Cerebellar cortex (tissue), 1 donor: ENCODE measurements at places on chromosomes 2 and 18.

DNA sequence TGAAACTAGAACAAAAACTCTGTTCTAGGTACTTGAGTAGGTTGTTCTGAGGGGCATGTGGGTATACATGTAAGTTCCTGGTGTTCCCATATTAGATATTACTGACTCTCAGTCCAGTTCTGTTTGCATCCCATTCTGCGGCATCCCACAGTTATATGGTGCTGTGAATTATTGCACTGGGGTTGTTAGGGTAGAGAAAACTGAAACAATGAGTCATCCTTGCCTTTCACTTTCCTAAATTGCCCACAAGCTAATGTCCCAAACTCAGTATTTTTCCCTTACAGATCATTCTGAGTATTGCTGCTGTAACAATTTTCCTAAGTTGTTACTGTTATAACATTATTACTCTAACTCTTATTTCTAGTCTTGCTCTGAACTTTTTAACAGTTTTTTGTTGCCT is 3.0 kb downstream of the WDR75 start:
- DNase-seq = no peak

- DNase-seq = no peak
These were observed 31.5 kb downstream of the SIX3 start for GRCh38 chr2:44972771-44973535.

- DNase-seq = no peak
These were observed 50.2 kb upstream of the PAIP2B start for GRCh38 chr2:71277147-71277475.

DNA sequence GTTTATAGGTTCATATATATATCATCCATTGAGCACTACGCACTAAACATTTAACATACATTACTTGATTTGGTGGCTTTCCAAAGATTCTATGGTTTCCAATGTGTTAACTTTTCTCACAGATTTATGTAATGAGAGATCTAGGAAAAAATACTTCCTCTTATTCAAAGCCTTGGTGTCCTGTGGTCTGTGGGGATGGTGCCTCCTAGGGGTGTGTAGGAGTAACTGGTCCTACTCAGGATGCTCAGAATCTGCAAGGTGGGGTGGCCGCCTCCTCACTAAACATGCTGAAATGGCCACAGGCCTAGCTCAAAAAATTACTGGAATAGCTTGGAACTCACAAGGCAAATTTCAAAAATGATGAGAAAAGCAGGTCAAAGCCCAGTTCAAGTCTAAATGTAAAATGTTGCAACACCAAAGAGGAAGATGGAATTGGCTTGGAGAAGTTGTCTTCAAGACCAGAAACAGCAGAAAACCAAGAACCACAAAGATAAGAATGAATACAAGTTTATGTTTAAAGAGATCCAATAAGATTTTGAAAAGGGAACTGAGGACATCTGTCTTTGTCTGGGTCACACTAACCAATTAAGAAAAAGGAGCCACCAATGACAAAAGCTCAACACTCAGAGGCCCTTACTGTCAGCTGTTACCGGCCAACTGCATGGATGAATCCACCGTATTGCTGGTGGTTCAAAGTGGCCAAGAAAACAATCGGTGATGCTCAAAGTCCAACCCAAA is 11.5 kb downstream of the GPR55 start:
- DNase-seq = peak; percentile 41

DNA sequence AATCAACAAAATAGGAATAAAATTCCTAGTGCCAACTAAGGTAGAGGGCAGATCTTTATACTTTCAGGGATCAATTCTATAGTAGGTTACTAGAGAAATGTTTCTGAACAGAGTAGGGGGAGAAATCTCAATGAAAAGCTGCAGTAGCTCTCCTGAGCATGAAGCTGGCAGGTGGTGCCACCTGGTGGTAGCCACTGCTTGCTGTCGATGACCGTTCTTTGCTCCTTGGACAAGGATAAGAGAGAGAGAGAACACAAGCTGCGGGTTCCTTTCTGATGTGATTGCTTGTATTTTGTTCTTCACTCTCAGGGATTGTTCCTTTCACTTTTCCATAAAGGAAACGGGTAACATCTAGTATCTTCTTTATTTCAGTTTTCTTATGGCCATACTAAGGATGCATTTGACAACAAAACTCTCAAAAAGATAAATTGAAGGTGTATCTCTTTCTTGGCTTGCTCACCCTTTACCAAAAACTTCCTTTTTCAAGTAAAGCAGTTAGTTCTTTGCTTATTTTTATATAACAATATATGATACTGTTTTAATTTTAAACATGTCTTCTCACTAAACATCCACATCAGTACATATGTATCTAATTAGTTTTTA is 18.6 kb upstream of the MRPL19 start:
- DNase-seq = peak; percentile 86

- DNase-seq = no peak
These were observed 386.8 kb upstream of the NETO1 start for GRCh38 chr18:73254564-73254963.

DNA sequence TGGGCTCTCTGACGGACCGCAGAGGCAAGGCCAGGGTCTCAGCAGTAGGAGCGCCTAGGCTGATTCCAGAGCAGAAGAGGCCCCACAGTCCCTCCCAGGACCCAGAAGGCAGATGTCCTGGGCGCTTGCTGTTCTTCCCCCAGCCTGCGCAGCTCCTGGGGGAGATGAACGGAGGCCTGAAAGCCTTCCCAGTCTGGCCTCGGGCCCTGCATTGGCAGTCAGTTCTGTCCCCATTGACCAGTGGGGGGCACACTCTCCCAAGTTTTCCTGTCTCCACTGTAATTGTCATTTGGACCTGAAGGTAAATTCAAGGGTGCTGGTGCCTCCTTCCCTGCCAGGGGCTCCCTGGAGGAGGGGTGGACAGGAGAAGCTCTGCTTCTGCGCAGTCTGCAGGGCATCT is 345.7 kb downstream of the CYP26B1 start:
- DNase-seq = peak; percentile 80

- no peak for DNase-seq
These were observed 81.1 kb downstream of the TRABD2A start for GRCh38 chr2:84799772-84800171.

DNA sequence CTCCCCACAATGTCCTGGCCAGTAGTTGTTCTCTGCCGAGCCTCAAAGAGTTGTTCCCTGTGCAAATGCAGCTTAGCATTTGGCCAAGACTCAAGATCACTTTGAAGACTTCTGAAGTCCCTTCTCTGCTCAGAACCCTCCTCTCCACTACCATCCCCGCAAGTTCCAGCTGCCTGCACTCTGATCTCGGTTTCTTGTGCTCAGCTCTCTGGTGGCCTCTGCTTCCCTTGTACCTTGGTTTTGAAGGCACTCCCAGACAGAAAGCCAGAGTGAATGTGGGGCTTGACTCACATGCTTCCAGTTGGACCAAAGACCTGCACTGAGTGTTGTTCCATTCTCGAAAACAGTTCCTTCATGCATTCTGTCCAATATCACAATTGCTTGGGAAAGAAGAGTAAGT is 28.6 kb downstream of the CRACDL start:
- DNase-seq = no peak

DNA sequence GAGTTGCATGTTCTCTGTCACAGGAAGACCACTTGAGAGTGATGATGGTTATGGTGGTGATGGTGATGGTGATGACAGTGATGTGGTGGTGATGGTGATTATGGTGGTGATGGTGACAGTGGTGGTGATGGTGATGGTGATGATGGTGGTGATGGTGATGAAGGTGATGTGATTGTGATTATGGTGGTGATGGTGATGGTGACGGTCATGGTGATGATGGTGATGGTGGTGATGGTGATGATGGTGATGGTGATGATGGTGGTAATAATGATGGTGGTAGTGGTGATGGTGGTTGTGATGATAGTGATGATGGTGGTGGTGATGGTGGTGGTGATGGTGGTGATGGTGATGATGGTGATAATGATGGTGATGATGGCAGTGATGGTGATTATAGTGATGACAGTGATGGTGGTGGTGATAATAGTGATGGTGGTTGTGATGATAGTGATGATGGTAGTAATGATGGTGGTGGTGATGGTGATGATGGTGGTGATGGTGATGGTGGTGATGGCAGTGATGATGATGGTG is 93.7 kb downstream of the ASB1 start:
- DNase-seq = no peak

GRCh38 chr18:25187521-25188192 is 164.3 kb downstream of the ZNF521 start:
- DNase-seq = peak; percentile 87

- DNase-seq = no peak
These were observed 28.7 kb downstream of the MYT1L start for GRCh38 chr2:2302359-2302758.

GRCh38 chr18:50203801-50204604 is 9.1 kb upstream of the MYO5B start:
- DNase-seq = peak; percentile 71

GRCh38 chr2:64462940-64463700 is 9.2 kb downstream of the LGALSL start:
- no peak for DNase-seq

DNA sequence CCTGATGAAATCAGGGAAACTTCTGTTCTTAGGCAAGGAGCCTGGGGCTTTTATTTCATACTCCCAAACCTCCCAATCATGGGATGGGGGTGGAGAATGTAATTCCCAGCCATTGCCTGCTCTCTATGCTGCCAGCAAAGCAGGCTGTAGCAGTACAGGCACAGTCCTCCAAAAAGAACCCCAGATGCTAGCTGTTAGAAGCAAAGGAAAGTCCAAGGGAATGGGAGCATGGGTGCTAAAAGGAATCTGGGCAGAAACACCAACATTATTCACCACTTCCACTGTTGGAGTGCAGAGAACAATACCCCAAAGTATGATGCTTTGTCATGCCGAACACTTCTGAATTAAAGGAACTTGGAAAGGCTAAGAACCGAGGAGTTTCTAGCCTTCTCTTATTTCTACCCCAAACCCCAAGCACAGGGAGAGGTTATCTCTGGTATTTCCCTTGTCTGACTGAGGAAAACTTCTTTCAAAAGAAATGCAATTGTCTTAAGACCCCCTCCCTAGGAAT is 24.7 kb downstream of the MDH1 start:
- DNase-seq = no peak

- peak; percentile 73 for DNase-seq
These were observed 96.7 kb downstream of the GAREM1 start for GRCh38 chr18:32373995-32374394.

- peak; percentile 44 for DNase-seq
These were observed 35.8 kb upstream of the AFF3 start for GRCh38 chr2:100178085-100178788.

DNA sequence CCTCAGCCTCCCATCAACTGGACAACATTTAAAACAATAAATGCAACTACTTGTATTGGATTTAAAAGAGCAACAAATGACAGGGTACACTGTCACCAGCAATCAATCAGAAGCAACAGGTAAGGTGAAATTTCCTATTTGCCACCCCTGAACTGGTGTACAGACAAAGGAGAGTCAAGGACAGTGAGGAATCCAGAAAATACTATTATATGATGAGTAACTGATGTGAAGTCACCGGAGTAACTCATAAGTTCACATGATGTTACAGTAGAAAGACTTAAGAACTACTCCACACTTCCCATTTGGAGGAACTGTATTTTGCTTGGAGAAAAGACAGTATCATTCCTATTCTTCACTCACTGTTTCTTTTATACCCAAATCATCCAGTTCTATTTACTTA is 4.1 kb upstream of the STAT1 start:
- no peak for DNase-seq

DNA sequence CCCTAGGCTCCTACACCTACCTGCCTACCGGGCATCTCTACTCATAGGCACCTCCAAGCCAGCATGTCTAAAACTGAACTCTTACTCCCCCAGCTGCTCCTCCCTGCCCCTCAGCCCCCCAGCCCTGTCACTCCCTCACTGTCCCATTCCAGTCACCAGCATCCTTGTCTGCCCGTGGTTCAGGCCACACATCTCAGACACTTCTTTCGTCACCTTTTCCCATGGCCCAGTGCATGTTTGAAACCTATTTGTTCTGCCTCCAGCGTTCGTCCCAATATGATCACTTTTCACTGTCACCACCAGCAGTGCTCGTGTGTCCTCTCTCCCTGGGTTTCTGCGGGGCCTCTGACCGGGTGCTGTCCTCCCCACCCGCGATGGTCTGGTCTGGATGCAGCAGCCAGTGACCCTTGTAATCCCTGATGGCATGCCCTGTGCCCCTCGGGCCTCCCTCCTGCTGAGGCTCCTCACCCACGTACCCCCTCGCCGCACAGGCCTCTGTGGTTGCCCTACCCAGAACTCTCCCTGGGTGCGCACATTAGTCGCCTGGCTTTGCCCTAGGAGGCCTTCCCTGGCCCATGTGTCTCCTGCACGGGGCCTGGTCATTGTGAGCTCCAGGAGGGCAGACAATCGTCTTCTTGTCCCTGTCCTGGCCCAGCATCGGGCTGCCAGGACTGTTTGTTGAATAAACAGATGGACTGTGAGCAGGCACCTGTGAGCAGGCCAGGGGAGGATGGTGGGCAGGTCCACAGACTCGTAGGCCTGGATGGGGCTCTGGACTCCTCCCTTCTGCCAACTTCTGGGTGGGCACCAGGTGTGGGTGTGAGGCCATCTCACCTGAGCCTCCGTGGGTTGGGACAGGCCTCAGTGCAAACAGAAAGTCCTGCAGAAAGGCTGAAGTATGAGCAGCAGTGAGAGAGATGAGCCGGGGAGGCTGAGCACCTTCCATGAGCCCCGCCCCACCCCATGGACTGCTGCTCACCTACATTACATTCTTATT is 15.5 kb downstream of the LDLRAD4 start:
- DNase-seq = peak; percentile 66

DNA sequence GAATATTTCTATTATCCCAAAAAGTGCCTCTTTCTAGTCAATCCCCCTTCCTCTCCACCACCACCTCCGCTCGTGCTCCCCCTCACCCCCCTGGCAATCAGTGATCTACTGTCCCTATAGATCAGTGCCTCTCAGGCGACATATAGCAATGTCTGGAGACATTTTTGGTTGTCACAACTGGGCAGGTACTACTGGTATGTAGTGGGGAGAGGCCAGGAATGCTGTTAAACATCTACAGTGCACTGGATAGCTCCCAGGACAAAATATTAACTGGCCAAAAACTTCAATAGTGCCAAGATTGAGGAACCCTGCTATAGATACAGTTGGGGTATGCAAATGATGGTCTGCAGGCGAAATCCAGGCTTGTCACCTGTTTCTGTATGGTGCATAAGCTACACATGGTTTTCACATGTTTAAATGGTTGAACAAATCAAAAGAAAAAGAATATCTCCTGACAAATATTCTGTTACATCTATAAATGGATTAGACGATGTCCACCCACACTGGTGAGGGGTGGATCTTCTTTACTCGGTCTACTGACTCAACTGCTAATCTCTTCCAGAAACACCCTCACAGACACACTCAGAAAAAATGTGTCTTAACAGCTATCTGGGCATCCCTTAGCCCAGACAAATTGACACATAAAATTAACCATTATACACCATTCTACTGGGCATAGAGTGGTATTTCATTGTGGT is 25.5 kb downstream of the DPYSL5 start:
- DNase-seq = no peak

GRCh38 chr2:204665207-204665606 is 119.9 kb downstream of the PARD3B start:
- DNase-seq = no peak

- no peak for DNase-seq
These were observed 95.6 kb downstream of the CYP26B1 start for GRCh38 chr2:72051971-72052505.

GRCh38 chr2:37085731-37086147 is 1.4 kb downstream of the GPATCH11 start:
- no peak for DNase-seq
